ENCODE measurements at places on chromosomes 2 and 18.

GRCh38 chr18:48790869-48791635, 159.7 kb downstream of the SMAD7 start:
- DNase-seq: no peak

DNA sequence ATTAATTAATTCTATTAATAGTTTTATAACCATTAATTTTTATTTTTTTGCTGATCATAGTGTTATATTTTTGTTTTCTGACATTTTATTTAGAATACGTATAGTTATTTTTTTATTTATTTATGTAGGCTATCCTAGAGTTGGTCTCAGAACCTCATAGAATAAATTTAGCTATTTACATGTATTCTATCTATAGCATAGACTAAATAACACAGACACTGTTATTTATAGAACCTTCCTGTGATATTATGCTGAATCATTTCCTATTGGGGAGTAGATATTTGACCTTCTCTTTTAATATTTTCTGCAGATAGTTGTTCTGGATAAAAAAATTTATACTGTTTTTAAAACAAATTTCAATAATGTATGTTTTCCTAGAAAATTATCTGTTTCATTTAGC, 20.2 kb downstream of the ARHGEF33 start:
- DNase-seq: no peak

DNA sequence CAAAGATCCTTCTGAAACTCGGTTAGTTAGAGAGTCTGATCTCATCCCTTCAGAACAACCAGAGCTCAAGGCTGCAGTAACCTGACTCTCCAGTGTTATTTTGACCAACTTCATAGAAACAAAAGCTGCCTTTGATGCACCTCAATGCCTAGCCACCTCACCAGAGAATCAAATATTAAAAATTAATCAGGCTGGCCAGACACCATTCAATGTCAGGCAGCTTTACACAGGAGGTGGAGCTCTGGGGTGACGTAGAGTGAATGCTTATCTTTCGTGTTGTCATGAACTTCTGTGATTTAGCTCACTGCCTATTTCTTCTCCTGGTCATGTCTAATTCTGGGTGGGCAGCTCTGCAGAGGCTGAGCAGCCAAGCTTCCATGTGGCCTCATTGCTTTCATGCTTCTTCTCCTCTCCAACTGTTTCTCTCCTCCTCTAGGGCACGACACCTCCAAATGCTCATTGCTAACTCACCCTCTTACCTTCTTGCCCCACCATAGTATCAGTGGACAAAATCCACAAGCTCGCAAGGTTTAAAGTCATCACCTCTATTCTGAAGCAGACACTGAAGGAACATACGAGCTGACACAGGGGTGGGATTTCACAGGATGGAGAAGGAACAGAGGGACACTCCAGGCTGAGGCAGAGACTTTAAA, 39.4 kb downstream of the AAK1 start:
- DNase-seq: no peak

DNA sequence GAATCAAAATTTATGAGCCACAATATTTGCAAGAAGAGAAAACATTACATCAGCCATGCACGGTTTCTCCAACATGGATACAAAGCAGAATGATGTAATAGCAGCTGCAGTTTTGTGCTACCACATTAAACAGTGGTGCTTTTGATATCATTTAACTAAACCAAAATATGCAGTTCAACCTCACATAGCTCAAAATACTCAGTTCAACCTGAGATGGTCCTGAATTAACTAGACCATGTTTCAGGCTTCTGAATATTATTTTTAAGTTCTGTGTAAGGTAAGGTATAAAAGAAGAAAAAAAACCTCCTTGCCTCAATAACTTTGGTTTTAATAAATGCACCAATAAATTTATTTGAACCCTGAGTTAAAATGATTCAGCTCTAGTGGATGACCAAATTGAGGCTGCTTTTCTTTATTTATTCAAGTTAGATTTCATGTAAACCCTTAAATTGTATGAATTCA, 18.8 kb upstream of the TSPYL6 start:
- DNase-seq: no peak

DNA sequence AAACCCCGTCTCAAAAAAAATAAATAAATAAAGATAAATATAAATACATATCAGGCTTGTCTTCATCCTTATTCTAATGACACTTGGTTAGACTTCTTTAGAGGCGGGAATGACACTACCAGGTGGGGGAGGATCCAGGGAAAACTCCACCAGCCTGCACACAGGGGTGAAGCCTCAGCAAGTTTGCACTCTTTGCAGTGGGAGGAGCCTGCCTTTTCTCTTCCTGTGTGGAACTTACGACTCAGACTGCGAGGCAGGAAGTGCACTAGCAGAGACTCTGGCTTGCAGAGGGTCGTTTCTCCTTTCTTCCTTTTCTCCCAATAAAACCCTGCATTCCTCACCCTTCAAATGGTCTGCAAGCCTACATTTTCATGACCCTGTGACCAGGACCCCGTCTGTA, 153.6 kb upstream of the CBLN2 start:
- DNase-seq: no peak

- DNase-seq: no peak
Observed at GRCh38 chr18:42517896-42518295, 562.9 kb downstream of the PIK3C3 start.

DNA sequence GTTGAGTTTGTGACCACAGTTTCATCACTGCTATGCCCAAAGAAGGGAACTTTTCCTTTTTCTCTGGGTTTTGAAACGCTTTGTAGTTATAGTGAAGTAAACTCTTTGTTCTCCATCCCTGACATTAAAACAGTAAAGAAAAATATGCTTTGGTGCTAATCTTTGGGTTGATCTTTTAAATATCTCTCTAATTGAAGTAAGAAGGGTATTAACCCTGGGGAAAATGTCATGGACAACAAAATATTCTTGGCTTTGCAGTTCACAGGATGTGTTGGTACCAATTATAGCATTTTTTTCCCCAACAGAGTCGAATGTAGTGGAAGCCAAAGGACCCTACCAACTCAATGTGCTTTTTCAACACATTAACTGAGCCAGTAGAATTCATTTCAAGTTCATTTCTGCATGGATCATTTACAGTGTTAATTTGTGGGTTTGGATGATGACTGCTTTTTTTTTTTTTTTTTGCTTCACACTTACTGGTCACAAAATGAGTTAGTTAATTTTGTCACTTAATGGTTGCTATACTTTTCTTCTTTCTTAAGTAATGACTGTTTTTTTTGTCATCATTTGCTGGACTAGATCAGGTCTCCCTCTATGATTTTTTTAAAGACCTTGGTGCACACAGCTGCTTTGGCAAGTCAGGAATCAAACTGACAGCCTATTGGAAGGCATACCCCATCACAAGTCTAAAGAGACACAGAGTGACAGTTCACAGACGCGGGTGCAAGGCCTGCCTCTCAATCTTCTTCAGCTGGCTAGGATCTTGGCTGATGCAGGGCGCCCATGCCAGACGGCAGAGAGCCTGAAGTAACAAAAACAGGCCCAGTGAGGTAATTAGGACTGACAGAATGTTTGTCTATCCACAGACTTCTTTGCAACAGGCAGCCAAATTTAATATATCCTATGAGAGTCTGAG, 98.8 kb upstream of the MMADHC start:
- DNase-seq: no peak

DNA sequence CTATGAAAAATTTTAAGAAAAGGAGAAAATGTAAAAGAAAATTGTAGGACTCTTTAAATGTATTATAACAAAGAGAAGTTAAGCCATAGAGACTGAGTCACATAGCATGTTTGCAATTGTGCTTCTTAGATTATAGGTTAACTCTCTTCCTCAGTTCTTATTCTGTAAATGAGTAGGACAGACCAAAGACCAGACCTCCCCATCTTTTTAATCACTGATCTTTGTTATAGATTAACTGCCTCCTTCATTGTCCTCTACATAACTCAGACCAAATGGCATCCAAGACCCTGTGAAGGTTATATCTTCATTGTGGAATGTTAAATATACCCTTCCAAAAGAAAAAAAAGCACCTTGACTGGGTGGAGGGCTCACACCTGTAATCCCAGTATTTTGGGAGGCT, 316.9 kb upstream of the LRRTM4 start:
- DNase-seq: no peak

DNA sequence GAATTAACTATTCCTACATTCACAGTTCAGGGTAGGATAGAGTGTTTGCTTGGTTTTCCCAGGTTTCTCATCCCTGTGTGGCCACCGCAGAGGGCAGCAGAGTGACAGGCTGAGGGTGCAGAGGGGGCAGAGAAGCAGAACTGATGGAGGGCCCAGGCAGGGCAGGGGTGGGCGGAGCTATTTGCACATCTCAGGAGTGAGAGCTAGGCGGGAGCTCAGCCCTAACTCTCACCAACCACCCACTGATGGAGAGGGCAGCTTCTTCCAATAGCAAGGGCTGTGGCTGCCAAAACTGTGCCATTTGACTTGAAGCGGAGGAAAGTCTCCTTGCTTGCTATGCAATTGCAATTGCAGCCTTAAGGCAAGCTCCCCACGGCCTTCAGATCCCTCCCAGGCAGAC, 12.0 kb upstream of the DARS1 start:
- DNase-seq: no peak

DNA sequence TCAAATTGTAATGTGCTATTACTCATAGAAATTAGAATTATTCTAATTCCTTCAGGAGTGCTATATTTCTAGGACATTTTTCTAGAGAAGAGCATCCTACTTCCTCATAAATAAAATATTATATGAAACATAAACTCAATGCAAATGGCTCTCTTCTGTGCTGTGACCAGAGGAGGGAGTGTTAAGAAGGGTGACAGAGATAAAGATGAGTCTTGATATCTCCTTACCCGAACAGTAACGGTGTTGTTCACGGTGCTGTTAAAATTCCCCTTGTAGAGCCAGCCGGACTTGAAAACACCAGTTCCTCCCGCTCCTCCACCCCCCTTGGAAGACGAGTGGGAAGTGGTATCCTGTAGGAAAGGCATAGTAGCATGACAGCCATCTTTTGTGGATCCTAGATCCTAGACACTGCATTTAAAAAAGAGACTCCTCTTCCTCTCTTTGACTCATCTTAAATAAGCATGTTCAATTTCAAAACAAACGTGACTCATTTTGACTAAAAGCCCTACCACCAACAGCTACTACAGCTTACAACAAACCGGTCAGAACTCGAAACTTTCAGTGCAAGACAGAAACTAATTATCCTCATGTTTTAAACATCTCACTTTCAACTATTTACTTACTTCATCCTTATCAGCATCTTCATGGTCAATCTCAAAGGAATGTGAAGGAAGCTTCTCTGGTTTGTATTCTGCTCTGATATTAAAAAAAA, 156.3 kb downstream of the DOCK10 start:
- DNase-seq: no peak

- DNase-seq: no peak
Observed at GRCh38 chr18:69916412-69916811, 31.3 kb downstream of the CD226 start.

GRCh38 chr2:157176602-157177001, 80.9 kb upstream of the GALNT5 start:
- no peak for DNase-seq

GRCh38 chr2:23502096-23502495, 117.1 kb downstream of the KLHL29 start:
- no peak for DNase-seq

- DNase-seq: no peak
Observed at GRCh38 chr2:188979187-188980114, 5.3 kb downstream of the COL3A1 start.

DNA sequence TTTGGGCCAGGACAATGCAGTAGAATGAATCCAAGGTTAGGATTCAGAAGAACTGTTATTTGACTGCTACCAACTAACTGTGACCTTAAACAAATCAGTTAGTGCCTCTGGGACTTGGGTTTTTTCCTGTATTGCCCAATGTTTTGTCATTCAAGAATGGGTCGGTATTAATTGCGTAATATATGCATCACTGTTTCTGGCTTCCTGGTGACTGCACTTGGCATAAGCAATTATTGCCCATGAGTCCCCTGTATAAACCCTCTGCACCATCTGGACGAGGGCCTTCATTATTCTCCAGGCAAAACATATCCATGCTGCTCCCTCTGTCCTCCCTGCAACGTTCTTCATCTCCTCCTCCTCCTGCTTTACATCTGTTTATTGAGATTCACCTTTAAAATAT, 255.8 kb upstream of the LRRTM1 start:
- DNase-seq: no peak

DNA sequence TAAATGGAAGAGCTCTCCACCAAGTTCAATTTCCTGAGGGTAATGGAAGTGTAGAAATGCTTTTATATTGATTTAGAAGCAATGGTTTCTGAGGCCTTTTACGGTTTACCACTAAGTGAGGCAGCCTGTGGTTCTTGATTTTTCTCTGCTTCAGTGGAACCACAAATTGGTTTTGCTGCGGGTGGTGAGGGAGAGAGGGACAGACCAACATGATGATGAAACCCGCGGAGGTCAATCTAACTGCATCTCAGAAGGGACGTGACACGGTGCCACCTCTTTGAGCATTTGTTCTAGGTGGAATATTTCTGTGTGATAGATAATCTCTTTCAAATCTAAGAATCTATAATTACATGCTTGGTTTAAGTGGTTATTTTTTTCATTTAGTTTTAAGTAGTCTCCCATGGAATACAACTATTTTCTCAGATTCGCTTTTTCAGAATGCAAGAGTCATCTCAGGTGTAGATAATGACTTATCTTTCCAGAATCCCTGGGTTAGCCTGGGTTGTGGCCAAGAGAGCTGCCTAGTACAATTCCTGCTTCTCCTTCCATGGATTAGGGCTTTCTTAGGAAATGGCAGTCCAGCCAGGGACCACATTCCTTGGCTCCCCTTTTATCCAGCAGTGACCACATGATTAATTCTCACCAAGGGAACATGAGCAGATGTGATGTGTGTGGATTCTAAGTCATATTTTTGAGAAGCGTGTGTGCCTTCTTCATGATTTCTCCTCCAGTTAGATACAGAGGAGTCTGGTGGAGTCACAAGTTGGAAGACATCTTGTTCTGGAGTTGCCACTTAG, 52.5 kb downstream of the KCNE4 start:
- DNase-seq: no peak

GRCh38 chr2:237299906-237300305, 114.1 kb downstream of the COL6A3 start:
- DNase-seq: no peak

GRCh38 chr2:96538487-96539214, 2.1 kb downstream of the ARID5A start:
- DNase-seq: no peak

DNA sequence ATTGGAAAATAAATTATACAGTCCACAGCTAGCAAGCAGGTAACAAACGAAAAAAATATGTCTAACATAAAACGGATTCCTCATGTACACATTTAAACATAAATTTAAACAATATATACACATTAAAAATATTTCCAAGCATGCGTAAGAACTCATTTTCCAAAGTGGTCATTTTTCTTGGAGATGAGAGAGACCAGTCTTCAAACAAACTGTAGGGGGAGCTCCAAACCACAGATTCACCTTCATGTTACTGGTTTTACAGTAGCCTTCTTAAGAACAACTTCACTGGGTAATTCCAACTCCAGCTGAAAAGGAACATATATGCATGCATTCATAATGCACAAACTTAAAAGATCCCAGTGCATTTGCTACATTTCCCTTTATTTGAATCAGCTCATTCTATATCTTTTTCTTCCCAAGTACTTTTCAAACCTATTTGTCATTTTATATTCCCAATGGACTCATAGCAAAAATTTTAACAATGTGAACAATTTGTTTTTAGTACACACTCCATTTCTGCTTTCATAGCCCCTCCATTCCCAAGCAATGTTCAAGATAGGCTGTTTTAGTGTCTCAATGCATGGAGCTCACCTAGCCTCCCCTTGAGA, 4.7 kb upstream of the STAMBP start:
- DNase-seq: no peak

Measured in D341Med (cell line).